Adrenal gland (tissue), 19 donors: ENCODE measurements at places on chromosomes 5 and 9. TPM values are rescaled to one million over a fixed set of nuclear protein-coding genes. Genes with fewer than 3 reads are reported as not detected.

BASP1 gene
- 19.9 TPM for total RNA-seq

- no peak for DNase-seq
- H3K27me3 ChIP-seq = peaks cover 64% of the 10 kb centered on the region
- H3K4me1 ChIP-seq = peaks cover 19% of the 10 kb centered on the region
- H3K27ac ChIP-seq = peak overlapping the region; percentile 46
- peak overlapping the region; percentile 40 for H3K4me3 ChIP-seq
Observed at GRCh38 chr9:14345354-14346230, 31.7 kb upstream of the NFIB start.

- H3K4me3 ChIP-seq = no peak overlapping the region
- H3K36me3 ChIP-seq = no peaks in the 10 kb centered on the region
- no peaks in the 10 kb centered on the region for H3K27me3 ChIP-seq
- H3K27ac ChIP-seq = no peak overlapping the region
Observed at GRCh38 chr5:80326468-80326867, 6.7 kb downstream of the SPZ1 start.

SHROOM1 gene
- total RNA-seq = 5.5 TPM

SLC34A1 gene
- not detected for total RNA-seq

DNA sequence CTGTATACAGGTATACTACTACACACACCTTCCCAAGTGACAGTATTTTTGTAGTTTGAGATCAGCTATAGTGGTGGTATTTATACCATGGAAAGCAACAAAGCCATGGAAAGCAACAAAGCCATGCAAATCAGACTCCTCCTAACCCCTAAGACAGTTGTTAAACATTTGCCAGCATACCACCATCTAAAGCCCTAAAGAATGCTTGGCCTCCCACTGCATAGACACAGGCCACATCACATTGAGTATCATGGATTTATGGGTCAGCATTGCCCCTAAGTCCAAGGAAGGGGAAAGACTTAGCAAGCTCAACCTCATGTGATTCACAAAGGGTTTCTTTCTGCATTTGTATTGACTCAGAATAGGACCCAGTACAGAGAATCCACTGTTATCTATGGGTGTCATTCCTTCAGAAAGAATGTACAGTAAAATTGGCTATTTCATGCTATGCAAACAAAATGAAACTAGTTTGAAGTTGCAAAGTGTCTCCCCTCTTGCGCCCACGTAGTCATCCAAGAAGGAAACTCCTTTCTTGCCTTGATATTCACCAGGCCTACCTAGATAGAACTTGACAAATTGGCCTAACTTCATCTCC lies 70.4 kb upstream of the IQGAP2 start:
- H3K36me3 ChIP-seq = no peaks in the 10 kb centered on the region
- no peak overlapping the region for H3K4me3 ChIP-seq
- no peaks in the 10 kb centered on the region for H3K4me1 ChIP-seq

DNA sequence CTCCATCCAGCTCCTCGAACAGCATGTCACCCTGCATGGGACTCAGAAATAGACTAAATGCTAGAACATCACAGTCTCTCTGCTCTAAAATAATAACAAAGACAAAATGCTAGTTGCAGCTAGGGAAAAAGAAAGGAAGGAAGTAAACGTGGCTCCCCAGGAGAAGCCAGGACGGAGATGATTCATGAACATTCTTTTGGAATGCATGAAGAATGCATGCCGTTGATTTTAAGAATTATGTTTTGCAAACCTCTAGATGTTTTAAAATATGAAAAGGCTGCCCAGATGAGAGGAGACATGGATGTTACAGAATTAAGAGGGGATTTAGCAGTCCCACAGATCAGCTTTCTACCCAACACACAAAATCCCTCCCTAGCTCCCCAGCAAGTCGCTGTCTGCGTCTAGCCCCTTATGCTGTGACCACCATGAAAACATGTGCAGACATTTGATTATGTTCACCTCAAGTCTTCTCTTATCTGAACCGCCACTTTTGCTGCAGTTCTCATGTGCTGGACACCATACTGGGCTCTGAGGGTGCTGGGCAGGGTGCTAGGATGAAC lies 139.4 kb upstream of the LMX1B start:
- H3K4me1 ChIP-seq = no peaks in the 10 kb centered on the region
- H3K4me3 ChIP-seq = no peak overlapping the region
- no peaks in the 10 kb centered on the region for H3K36me3 ChIP-seq

FRMPD1 gene
- total RNA-seq = not detected

GPR151 gene
- total RNA-seq = not detected

DNA sequence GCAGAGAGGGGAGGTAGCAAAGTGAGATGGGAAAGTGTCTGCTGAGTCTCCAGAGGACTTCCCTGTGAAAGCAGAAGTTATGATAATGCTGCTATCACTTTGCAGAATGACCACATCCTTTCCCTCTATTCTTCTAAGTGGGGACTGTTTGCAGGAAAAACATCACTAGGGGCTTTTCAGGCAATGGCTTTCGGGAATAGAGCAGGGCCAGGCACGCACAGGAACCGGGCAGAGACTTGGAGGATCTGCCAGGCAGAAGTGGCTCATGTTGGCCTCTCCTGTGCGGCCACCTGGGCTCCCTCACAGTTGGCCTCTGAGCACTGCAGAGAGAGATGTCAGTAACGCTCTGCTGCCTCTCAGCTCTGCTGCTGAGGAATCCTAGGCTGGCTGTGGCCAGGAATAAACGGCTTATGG lies 214.7 kb downstream of the MAST4 start:
- no peaks in the 10 kb centered on the region for H3K36me3 ChIP-seq
- no peaks in the 10 kb centered on the region for H3K4me1 ChIP-seq
- no peaks in the 10 kb centered on the region for H3K27me3 ChIP-seq
- no peak for DNase-seq
- no peak overlapping the region for H3K4me3 ChIP-seq

GRCh38 chr9:36268007-36268427 lies 9.8 kb upstream of the GNE start:
- H3K27me3 ChIP-seq = no peaks in the 10 kb centered on the region
- no peak overlapping the region for H3K4me3 ChIP-seq
- DNase-seq = no peak

DNA sequence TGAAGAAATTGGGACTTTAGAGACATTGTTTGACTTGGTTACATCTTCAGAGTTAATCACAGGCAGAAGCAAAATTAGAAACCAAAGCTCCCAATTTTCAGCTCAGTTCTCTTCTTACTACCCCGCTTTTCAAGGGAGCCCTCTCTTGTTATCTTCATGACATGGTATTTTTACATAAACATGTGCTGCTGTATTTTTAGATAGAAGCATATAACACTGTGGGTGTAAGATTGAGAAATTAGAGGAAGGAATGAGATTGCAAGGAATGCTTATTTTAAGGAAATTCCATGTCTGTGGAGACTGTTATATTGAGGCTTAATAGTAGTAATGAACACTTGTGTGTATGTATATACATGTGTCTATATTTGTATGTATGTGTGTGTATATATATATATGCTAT lies 401.6 kb downstream of the TMEM232 start:
- no peaks in the 10 kb centered on the region for H3K4me1 ChIP-seq
- no peaks in the 10 kb centered on the region for H3K27me3 ChIP-seq
- no peak overlapping the region for H3K27ac ChIP-seq
- H3K36me3 ChIP-seq = no peaks in the 10 kb centered on the region

DNA sequence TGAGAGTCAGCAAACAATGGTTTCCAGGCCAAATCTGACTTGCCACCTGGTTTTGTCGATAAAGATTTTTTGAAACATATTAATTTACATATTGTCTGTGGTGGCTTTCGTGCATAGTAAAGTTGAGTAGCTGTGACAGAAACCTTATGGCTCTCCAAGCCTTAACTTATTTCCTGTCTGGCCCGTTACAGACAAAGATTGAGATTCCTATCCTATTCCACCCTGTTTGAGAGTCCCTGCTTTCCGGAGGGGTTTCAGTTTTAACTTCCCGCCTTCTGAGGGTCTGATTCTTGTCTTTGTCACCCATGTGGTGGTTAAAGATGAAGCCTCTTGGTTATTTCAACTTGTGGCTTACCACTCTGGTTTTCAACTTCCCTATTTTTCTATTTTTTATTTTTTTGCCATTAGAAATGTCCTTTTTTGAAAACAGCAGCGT lies 11.4 kb downstream of the OTULIN start:
- no peaks in the 10 kb centered on the region for H3K36me3 ChIP-seq
- no peak overlapping the region for H3K27ac ChIP-seq
- peaks cover 44% of the 10 kb centered on the region for H3K4me1 ChIP-seq
- no peaks in the 10 kb centered on the region for H3K27me3 ChIP-seq

PRUNE2 gene
- 68.0 TPM for total RNA-seq

- H3K27me3 ChIP-seq = no peaks in the 10 kb centered on the region
- H3K27ac ChIP-seq = no peak overlapping the region
- H3K4me3 ChIP-seq = no peak overlapping the region
- DNase-seq = no peak
- no peaks in the 10 kb centered on the region for H3K4me1 ChIP-seq
Observed at GRCh38 chr9:78248635-78249034, 12.8 kb downstream of the CEP78 start.

ELL2 gene
- total RNA-seq = 7.1 TPM

GRCh38 chr5:50767588-50767987 lies 101.2 kb downstream of the PARP8 start:
- no peaks in the 10 kb centered on the region for H3K36me3 ChIP-seq
- H3K4me3 ChIP-seq = no peak overlapping the region
- no peak for DNase-seq
- H3K27me3 ChIP-seq = no peaks in the 10 kb centered on the region

DNA sequence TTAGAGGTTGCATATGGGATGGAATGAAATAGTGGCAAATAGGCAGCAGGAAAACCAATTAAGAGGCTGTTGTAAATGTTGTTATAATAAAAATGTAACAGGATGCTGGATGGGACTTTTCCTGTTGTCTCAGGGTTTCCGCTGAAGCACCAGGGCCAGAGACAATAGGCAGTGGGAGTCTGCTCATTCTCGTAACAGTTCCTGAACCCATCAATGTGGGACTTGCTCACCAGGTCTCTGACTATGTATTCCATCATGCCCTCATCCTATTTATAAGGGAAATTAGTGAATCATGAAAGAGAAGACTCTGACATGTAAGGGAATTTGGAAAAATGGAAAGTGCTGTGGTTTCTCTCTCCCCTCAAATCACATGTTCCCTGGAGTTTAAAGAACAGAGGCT lies 23.5 kb upstream of the SSBP2 start:
- no peaks in the 10 kb centered on the region for H3K36me3 ChIP-seq
- no peaks in the 10 kb centered on the region for H3K27me3 ChIP-seq
- H3K4me1 ChIP-seq = peaks cover 16% of the 10 kb centered on the region
- no peak overlapping the region for H3K27ac ChIP-seq

DNA sequence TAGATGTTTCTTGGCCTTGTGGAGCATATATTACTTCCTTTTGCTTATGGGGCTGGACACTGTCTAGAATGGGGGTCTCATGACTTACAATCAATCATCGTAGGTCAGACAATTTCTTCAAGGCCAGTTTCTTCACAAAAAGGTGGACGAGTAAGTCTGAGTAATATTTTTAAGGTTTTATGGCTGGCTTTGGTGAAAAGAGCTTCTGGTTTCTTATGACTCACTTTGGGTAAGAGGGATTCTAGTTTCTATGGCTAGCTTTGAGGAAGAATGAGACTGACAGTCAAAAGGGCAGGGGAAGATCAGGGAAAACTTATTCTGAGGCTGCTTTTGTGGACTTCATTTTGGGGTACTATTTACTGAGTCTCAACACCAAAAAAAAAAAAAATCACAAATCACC lies 2067.2 kb upstream of the C9orf72 start:
- H3K36me3 ChIP-seq = no peaks in the 10 kb centered on the region
- H3K27me3 ChIP-seq = no peaks in the 10 kb centered on the region
- no peak for DNase-seq
- no peaks in the 10 kb centered on the region for H3K4me1 ChIP-seq
- H3K4me3 ChIP-seq = no peak overlapping the region
- no peak overlapping the region for H3K27ac ChIP-seq

DNA sequence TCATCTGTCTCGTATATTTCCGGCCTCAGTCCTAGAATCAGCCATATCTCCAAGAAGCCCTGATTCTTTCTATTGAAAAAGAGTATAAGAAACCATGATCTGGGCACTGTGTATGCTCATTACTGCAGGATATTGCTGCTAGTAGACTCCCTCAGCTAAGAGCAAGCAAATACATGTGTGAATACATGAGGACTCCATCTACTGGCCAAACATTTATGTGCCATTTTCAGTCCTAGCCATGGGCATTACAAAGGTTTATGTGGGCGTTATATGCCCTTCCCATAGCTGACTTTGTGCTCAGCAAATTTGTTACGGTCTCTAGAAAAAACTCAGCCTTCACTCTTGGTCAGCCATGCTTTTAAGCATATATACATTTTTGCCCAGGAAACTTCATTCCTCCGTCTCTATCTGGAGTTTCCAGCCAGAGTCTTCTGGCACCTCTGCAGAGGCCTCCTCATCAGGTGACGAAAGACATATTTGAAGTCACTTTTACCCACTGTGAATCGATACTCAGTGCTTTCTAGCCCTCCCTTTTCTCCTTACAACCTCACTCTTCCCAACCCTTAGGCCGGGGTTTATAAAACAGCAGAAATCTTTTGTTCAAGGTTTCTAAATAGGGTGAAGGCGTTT lies 1495.6 kb upstream of the CDH6 start:
- H3K4me3 ChIP-seq = no peak overlapping the region
- no peak overlapping the region for H3K27ac ChIP-seq
- no peaks in the 10 kb centered on the region for H3K27me3 ChIP-seq
- no peaks in the 10 kb centered on the region for H3K4me1 ChIP-seq
- no peaks in the 10 kb centered on the region for H3K36me3 ChIP-seq

SPINK13 gene
- 3.2 TPM for total RNA-seq

SLC25A48 gene
- not detected for total RNA-seq

GRCh38 chr9:87516926-87517290 lies 19.2 kb downstream of the DAPK1 start:
- peaks cover 4% of the 10 kb centered on the region for H3K4me1 ChIP-seq
- H3K36me3 ChIP-seq = no peaks in the 10 kb centered on the region
- no peaks in the 10 kb centered on the region for H3K27me3 ChIP-seq

DNA sequence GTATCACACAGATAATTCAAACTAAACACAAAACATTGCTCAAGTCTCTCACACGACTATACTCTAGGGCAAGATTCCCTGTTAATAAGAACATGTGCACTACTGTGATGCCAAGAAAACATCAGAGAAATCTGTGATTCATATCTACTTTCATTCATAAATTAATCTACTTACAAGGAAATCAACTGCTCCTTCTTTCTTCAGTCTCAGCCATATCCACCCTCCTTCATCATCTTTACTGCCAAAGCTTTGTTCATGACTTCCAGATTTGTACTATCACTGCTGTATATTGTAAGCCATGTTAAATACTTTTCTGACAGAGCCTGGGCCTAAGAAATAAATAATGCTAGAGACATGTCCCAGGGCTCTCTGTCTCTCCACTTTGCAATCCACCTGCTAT lies 35.1 kb downstream of the CTNNAL1 start:
- H3K27ac ChIP-seq = peak overlapping the region; percentile 9
- H3K36me3 ChIP-seq = no peaks in the 10 kb centered on the region
- H3K27me3 ChIP-seq = no peaks in the 10 kb centered on the region
- no peak for DNase-seq

CENPK gene
- 1.6 TPM for total RNA-seq

GRCh38 chr5:83378624-83379289 lies 92.8 kb upstream of the VCAN start:
- no peak overlapping the region for H3K4me3 ChIP-seq
- H3K4me1 ChIP-seq = no peaks in the 10 kb centered on the region
- H3K27ac ChIP-seq = no peak overlapping the region

PCA3 gene
- 0.14 TPM for total RNA-seq

PCDHGA6 gene
- total RNA-seq = 2.8 TPM

IL11RA gene
- 17.2 TPM for total RNA-seq
